ENCODE measurements at places on chromosomes 3 and 15.

DNA sequence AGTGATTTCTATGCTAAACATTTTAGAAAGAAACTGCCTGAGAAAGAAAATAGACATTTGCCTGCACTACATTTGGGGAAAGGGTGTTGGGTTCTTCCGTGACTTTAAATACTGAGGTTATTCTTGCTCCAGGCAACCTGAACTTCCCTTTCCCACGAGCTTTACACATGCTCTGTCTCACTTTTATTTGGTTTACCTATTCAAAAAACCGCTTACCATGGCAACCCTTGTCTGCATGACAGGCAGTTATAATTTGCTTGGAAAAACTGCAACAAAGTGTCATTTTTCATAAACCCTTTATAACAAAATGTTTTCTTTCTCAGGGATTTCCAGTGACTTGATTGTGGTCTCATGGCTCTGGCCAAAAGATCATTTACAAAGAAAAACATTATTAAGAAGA lies 416.3 kb upstream of the MEIS2 start:
- no peak for DNase-seq

- DNase-seq: no peak
Observed at GRCh38 chr3:139122612-139123011, 77.9 kb upstream of the PRR23C start.

DNA sequence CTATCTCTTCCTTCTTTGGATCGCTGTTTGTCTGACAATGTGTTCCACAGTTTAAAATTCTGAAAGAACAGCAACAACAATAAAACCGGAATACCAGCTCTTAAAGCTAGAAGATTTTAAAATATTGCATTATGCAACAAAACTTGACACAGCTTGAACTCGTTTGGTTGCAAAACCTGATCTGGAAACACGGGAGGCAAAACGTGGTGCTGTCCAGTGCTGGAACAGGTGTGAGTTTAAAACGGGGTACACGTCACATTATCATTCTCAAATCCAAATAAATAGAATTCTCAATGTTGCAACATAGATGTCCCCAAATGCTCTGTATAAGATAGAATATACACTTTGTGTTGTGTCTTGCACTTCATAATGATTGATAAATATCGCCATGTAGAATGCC lies 110.9 kb upstream of the LYSMD4 start:
- no peak for DNase-seq

DNA sequence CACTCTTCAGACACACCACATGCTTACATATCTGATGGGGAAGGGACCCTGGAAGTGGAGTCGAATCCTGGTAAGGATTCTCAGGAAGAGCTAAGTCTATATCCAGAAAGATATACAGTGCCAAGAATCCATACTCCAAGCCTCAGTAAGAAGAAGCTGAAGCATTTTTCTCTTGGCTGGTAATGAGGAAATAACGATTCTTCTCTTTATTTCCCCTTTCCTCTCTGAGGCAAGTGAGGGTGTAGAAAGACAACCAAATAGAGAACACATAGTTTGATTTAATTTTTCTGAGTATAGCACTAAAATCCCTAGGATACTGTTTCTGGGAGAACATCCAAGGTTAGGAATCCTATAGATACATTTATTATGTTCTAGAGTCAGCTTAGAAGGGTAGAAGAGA lies 857.3 kb downstream of the TUSC7 start:
- peak; percentile 41 for DNase-seq

GRCh38 chr3:152595975-152596821 lies 238.7 kb upstream of the P2RY1 start:
- peak; percentile 27 for DNase-seq

DNA sequence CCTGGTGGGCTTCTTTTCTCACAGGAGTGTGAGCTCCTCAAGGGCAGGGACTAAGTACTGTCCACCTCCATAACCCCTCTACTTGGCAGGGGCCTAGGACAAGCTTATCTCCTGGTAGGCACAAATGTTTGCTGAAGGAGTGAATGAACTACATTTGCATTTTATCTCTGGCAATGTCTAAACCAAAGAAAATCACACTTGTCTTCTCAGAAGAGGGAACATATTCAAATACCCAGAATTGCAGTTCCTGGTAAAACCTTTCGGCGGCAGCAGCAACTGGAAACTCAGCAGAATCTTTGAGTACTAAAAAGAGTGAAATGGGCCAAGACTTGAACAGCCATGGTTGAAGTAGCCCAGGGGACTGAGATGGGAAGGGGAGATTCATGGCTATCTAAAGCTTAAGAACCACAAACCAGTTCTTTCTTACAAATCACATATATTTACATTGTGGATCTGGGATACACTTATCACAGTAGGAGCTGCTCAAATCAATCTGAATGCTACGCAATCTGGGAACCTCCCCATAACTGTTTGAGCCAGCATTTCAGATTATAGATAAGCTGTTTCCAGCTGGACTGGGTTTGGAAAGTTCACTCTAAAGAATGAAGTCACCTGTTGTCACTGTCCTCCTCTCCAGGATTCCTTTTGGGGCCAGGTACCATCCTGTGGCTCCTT lies 18.7 kb upstream of the PTPN9 start:
- DNase-seq: no peak

GRCh38 chr15:70701891-70702568 lies 61.3 kb downstream of the UACA start:
- DNase-seq: no peak

DNA sequence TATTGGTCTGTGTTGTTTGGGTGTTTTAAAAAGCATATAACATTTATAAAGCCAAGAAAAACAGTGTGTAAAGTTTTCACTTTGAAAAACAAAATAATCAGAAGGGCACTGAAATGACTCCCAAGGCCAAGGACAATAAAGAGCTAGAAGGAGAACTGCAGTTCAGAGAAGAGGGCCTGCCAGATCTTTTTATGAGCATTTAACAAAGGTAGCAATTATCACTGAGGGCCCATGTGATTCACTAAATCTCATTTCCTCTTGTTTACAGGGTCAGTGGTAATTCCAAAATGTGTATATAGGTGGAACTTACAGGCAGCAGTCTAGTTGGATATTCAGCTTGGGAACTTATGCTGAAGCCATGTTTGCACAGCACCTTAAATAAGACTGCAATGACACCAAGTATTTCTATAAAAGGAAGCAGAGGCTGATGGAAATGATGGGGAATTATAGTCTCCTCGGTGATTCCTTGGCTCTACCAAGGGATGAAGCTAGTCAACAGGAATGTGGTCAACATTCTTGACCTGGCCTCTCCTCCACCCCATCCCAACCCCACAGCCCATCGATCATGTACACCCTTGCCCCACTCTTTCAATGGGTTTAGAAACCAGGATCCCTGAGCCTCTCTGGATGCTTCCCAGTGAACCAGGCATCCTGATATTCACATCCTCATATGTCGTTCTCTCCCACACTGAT lies 54.4 kb upstream of the THUMPD3 start:
- DNase-seq: no peak

- peak; percentile 27 for DNase-seq
Observed at GRCh38 chr15:92011611-92012367, 158.3 kb downstream of the SLCO3A1 start.

- no peak for DNase-seq
Observed at GRCh38 chr3:31364188-31364587, 168.5 kb upstream of the STT3B start.

- DNase-seq: no peak
Observed at GRCh38 chr3:187072511-187072910, 66.8 kb downstream of the RPL39L start.

Measured in inflammatory macrophage treated with lipopolysaccharide for 1 hour (primary cell).